CD4-positive, alpha-beta T cell (primary cell): ENCODE measurements at places on chromosomes 7 and 10.

GRCh38 chr10:43971981-43972380 is 323.3 kb upstream of the ZNF32 start:
- no peak for DNase-seq

DNA sequence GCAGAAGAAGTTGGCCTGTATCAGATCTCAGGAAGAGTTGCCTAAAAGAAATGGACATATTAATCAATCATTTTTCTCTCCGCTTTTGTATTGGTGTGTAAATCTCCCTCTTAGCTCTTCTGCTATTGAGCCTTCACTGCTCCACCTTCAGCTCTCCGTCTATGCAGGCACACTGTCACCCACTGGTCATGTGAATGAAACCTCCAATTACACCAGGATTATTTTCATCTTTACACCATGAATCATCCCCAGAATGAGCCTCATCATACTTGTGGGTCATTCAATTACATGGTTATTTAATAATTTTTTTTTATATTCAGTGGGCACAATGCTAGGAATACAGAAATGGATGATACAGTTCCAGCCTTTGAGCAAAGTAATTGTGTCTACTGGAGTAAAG is 92.6 kb downstream of the LRRC4 start:
- no peak for DNase-seq

- DNase-seq, result no peak
These were observed 85.9 kb downstream of the XPNPEP1 start for GRCh38 chr10:109837384-109837783.

- DNase-seq, result no peak
These were observed 33.8 kb downstream of the MKI67 start for GRCh38 chr10:128092454-128092853.

DNA sequence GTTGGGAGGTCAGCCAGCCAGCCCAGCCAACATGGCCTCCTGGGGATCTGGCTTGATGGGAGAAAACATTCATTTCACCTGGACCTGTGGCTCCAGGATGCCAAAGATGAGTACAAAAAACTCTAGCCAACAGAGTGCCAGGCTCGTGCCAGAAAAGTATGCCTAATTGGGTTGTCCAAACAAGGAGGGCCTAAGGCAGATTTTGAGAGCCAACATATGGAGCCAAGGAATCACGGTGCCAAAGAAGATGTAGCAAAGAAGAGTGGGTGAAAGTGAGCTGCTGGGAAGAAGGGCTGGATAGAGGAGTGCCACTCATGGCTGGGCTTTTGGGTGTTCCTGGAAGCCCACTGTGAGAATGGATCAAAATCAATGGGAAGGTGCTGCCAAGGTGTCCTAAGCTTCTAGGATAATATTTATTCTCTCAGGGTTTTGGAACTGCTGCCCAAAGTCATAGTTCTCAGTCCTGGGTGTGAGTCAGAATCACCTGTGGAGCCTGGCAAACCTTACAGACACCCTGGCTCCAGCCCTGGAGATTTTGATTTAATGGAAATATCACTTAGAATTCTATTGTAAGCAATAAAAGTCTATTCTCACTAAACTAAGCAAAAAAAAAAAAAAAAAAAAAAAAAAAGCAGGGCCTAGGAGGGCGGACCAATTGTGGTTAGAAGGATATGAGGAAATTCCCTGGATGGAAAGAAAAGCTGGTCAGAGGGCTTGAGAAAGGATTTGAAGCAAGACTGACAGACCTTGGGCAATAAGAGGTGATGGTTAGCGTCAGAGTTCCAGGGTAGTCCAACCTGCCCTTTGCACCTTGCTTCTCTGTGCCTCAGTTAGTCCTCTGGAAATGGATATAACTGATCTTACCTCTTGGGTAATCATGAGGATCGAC is 182.2 kb upstream of the PRR15 start:
- DNase-seq, result no peak

DNA sequence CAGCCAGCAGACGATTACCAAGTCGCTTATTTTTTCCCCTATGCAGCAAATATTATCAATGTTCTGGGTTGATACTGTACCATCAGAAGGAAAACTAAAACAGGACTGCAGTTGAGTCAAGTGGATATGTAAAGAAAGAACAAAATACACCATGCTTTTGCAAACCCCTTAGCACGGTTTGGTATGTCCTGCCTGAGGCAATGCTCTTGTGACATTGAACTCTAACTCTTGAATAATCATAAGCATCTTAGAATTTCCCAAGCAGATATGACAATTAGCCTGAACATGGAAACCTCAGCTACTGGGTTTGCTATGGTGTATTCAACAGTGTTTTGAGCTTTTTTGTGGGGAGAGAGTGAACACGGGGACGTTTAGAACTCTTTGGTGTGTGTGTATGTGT is 107.4 kb downstream of the ETV1 start:
- no peak for DNase-seq

DNA sequence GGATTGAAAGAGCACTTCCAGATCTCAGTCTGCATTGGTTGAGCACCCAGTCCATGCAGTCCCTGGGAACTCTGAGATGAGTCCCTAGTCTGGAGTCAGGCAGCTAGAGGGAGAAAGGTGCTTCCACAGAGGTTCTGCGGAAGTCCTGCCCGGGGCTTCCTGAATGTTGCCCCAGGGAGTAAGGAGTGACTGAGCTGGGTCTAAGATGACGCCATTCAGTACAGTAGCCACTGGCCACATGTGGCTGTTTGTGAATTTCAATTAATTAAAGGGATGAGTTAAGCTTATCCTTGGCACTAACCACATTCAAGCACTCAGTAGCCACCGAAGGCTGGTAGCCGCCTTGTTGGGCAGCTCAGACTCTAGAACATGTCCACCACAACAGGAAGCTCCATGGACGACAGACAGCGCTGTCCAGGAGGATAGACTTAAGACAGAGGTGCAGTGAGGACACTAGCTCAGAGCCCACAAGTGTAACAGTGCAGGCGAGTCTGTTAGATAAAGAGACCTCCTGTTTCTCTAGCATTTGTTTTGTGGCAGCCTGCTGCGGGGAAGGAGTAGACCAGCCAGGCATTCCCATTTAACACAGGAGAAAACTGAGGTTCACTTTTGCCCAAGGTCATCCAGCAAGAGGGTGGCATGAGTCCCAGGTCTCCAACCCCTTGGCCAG is 101.6 kb upstream of the PPIF start:
- no peak for DNase-seq

DNA sequence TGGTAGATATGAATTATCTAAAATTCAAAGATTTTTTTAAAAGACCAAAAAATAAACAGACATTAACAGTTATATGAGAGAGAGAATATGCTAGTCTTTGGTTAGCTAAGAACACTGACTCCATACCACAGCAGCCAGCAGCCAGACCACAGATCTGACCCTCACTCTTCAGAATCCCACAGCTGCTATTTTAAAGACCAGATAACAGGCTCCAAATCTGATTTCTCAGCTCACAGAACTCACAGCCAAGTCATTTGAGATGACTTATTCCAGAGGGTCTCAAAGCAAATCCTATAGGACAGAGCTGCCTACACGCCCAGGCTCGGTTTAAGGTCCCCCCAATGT is 20.4 kb downstream of the NUDCD3 start:
- no peak for DNase-seq

DNA sequence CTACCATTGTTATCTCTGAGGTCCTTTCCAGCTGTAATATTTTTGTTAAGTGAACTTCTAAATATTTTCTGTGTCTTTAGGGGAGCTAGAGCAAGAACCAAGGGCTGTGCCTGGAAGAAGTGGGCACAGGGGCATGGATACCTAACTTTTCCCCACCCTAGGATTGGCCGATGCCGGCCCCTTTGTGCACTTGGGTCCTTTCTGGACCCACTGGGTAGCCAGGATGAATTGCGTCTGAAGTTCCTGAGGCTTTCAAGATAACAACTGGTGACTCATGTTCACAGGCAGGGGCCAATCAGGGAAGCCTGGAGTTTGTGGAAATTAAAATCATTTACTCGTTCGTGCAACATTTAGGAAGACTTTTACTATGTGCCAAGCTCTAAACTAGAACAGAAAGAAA is 758 bp downstream of the DPCD start:
- no peak for DNase-seq

GRCh38 chr7:150856303-150857275 is 4.3 kb downstream of the AOC1 start:
- DNase-seq, result no peak

DNA sequence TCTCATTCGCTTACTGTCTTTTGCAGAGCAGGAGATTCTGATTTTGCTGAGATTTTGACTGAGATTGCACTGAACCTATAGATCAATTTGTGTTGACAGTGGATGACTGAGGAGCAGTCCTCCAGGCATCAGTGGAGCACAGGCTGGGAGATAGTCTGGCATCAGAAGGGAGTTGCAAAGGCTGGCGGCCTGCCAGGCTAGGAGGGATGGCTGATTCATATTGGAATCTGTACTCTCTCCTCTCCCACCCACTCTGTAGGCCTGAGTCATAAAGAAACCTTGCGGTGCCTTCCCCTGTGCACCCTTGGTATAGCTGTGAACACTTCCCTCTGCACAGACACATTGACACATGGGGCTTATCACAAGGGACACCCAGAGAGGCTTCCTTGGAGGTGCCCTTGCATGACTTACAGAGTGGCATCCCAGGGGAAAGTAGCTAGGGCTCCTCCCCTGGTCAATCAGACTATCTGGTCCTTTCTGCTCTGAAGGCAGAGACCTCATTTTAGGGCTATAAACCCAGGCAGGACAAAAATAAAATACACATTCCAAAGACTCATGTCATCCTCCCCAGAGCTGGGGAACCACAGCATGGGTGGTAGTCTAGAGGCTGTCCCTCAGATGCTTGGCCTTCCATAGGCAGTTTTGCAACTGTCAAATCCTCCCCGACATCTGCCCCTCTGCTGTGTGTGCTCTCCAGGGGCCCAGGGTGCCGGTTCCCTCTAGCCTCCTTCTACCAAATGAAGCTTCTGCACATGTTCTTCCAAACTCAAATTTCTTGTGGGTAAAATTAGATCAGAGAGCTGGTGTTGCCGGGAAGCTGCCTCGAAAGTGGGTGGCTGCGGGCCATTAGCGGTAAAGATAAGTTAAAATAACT is 37.4 kb upstream of the EEPD1 start:
- peak; percentile 52 for DNase-seq

DNA sequence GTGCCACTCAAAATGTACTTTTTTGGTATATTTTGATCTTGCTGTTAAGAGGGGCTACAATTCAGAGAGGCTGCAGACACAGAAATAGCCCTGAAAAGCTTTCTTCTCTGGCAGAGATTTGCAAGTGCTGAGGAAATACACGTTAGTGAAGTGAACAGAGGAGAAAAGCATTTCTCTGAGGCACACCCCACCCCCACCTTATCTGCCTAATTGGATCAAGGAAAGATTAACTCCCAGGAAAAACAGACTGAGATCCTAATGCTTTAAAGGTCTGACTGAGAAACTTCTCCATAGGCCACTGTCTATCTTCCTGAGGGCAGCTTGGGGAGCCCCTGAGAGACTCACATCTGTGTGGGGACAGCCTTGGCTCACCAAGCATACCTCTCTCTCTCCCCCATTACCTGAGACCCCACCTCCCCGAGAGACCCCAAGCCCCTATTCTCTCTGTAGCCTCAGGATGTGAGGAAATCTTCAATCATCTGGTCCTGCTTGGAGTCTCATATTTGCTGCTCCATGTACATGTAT is 14.8 kb upstream of the AKR1C3 start:
- DNase-seq, result no peak

DNA sequence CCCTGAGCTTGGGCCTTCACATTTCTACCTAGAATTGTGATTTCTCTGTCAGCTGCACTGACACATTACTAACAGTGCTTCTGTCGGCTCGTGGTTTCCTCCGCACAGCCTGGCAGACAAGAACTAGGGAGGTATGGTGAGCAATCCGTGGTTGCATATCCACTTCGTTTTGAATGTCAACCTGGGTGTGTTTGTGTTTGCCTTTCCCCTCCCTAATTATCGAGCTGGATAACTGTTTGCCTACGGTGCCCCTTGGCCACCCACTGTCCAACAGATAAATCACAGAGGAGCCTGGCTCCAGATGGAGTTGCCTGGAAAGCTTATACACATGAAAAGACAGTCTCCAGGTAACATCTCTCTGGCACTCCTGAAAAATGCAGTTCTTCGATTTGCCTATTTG is 228.8 kb downstream of the TRIL start:
- no peak for DNase-seq

DNA sequence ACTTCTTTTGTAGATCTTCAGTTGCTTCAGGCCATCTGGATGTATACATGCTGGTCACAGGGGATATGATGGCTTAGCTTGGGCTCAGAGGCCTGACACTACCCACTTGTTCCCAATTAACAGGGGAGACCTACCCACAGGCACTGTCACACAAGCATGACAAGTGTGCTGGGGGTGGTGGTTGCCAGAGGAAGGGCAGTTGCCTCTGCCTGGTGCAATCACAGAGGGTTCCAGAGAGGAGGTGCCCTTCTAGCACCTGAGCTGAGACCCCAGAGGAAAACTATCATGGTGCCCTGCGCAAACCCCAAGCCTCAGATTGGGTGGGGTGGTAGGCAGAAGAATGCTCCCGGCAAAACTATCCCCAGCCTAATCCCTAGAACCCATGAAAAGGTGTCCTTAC is 65.6 kb upstream of the NANOS1 start:
- DNase-seq, result no peak

- DNase-seq, result no peak
These were observed 230.7 kb upstream of the FZD1 start for GRCh38 chr7:91033574-91033973.

- DNase-seq, result no peak
These were observed 78.2 kb upstream of the CHST15 start for GRCh38 chr10:124171561-124171960.

DNA sequence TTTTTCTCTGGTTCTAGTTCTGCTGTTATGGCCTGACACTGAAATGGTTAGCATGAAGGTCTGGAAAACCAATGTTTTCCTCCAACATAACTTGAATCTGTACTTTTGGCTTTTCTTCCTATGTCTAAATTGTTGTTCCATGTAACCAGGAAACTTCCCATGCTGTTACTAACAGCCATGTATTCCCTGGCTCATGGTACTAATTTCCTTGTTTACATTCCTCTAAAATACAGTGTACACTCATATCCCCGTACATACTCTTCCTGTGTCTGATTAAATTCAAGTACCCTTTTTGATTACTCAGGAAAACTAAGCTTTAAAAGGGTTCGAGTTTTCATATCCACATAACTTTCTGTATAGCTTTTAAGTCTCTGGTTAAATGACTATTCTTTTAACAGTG is 12.3 kb upstream of the ACSM6 start:
- DNase-seq, result no peak

GRCh38 chr7:149217570-149217969 is 21.9 kb upstream of the ZNF212 start:
- DNase-seq, result no peak
